ENCODE measurements at places on chromosomes 2 and 18.

- no peak for DNase-seq
Measured at GRCh38 chr2:207432453-207432852, 97.3 kb upstream of the CREB1 start.

GRCh38 chr18:37483221-37483971 is 82.2 kb downstream of the CELF4 start:
- no peak for DNase-seq

GRCh38 chr2:176193048-176193447 is 4.6 kb downstream of the HOXD1 start:
- no peak for DNase-seq

GRCh38 chr2:118906186-118906585 is 35.8 kb upstream of the MARCO start:
- DNase-seq = no peak

DNA sequence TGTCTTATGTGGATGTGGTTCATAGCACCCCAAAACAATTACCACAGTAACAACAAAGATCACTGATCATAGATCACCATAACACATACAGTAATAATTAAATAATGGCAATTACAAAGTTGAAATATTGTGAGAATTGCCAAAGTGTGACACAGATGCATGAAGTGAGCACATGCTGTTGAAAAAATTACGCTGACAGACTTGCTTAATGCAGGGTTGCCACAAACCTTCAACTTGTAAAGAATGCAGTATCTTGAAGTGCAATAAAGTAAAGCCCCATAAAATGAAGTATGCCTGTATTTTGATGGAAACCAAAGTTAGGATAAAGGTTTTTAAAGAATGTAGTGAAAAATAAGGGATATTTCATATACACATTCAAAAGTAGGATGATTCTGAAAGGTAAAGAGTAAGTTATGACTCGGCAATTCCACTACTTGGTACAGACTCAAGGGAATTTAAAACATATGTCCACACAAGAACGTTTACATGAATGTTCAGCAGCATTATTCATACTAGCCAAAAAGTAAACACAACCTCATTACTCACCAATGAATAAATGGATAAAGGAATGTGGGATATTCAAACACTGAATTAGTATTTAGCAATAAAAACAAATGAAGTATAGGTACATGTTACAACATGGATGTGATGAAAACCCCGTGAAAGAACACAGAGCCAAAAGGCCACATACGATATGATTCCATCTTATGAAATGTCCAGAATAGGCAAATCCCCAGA is 61.6 kb downstream of the SCN9A start:
- no peak for DNase-seq

GRCh38 chr2:85961754-85962153 is 73.0 kb upstream of the ST3GAL5 start:
- no peak for DNase-seq

- no peak for DNase-seq
Measured at GRCh38 chr2:196587056-196587455, 52.5 kb upstream of the CCDC150 start.

DNA sequence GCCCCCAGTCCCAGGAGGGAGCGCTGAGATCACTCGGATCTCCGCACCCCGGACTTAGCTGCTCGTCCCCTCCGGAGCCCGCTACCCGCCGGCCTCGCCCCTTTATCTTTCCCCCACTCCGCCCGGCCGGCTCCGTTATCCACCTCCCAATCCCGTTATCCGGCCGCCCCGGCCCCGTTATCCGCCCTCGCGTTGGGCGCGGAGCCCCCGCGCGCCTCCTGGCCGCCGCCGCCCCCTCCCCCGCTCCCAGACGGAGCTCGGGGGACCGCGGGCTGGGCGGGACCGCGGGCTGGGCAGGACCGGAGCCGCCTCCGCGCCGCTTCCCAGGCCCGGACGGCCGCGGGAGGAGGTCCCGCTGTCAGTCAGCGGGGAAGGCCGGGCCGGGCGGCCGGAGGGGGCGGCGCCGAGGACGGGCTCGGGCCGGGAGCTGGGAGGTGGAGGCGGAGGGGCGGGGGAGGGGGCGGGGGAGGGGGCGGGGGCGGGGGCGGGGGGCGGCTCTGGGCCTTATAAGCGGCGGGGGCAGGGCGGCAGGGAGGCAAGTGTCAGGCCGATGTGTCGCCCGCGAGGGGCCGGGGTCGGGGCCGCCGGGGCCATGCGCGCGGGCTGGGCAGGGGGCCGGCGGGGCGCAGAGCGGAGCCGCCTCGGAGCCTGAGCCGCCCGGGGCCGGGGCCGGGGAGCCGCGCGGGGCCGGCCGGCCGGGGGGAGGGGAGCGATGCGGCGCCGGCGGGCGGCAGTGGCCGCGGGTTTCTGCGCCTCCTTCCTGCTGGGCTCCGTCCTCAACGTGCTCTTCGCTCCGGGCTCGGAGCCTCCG is at the start of gene PKDCC:
Gene PKDCC, plus strand, starts transcription at position 534 of the 811 bp plus-strand sequence. Its CDS starts 179 bp downstream, at position 713.
- DNase-seq = no peak

DNA sequence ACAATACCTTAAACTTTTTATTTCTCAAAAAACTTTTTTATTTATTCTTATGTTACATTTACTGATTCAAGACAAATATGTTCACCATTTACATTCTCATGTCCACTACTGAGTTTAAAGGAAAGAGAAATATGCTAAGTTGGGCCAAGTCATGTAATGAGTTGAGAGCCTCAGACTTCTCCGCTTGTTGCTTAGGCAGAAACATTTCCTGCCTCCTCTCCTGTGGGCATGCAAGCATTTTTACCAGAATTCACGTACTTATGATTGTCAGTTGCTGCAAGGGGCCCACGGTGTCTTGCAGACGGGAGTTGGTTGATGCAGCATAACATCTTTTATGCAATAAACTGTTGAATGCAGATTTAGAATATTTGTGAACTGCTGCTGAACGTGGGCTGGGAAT is 51.8 kb downstream of the MYO1B start:
- DNase-seq = no peak

GRCh38 chr2:187509667-187510417 is 44.4 kb downstream of the TFPI start:
- DNase-seq = no peak

GRCh38 chr2:85889627-85890281 is 964 bp upstream of the ST3GAL5 start:
- DNase-seq = no peak

DNA sequence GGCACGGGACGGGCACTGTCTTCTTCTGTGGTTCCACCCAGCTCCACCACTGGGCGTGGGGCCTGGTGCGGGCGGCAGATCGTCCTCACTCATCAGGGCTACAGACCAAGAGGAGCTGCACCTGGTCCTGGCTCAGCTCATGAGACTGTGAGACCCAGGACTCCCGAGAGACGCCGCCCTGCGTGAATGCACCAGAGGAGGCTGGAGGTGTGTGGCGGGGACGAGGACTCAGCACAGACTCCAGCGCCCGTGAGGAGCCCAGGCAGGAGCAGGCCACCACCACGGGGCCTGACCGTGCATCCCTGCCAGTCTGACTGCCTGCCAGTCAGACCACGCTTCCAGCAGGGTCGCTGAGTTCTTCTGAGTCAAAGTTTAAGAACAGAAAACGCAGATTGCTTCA is 112.5 kb upstream of the SALL3 start:
- DNase-seq = no peak

GRCh38 chr2:168961450-168962229 is 60.5 kb downstream of the G6PC2 start:
- peak; percentile 61 for DNase-seq

DNA sequence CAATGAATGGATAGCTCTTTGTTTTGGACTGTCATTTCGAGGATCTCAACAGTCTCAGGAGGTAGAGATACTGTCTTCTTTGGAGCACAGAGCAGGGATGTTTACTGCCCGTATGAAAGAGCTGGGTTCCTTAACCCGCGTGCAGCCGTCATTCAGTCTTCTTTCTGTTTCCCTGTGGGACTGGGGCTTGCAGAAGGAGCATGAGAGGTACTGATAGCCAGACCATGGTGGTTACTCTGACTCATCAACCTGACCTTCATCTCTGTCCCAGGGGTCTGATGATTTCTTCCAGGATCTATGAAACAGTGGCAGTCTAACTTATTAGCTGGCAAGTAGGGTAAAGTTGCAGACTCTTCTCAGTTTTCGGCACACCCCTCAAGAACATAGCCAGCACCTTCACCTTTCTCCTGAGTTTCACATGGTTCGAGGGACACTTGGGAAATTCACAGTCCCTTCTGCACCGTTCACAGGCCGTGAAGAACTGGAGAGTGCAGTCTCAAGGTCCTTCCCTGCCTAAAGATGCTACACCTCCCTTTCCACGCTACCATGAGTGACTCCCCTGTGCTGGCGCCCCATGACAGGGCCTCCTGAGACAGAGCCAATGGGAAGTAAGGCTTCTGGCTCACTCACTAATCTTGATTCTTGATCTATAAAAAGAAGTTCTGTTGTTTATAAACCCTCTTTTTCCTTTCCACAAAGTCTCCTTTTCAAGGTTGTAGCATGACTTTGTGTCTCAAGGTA is 226.2 kb downstream of the MC4R start:
- DNase-seq = no peak
